ENCODE measurements at places on chromosomes 12 and 14.

DNA sequence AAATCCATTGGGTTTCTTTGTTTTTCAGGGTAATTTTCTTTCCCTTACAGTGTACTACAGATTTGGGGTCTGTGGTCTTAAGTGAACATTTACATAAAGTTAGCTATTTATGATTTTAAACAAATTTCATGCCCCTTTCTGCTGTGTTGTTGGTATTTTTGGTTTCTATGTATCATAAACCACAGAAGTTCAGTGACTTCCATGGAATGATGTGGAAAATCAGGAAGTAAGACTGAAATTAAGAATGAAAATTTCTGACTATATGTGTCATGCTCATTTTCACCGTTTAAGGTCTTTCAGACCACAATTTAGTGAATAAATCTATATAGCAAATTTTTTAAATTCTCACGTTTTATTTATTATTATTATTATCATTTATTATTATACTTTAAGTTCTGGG, 31.7 kb downstream of the ETV6 start:
- no peak for DNase-seq

- no peak for DNase-seq
These were observed 80.8 kb downstream of the MNAT1 start for GRCh38 chr14:60815371-60815770.

DNA sequence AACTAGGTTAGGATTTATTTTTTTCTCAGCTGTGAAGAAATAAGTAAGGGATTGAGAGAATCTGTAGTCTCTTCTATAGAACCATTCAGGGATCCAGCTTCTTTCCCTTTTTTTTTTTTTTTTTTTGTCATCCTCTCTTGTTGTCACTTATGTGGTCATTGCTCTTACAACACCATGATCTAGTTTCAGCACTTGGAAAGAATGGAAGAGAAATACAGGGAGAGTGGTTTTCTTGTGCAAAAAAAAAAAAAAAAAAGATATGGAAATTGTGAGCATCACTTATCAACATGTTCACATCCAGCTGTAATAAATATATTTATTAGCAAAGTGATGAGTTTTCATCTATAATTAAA, 599.3 kb downstream of the SLC6A15 start:
- DNase-seq: no peak

DNA sequence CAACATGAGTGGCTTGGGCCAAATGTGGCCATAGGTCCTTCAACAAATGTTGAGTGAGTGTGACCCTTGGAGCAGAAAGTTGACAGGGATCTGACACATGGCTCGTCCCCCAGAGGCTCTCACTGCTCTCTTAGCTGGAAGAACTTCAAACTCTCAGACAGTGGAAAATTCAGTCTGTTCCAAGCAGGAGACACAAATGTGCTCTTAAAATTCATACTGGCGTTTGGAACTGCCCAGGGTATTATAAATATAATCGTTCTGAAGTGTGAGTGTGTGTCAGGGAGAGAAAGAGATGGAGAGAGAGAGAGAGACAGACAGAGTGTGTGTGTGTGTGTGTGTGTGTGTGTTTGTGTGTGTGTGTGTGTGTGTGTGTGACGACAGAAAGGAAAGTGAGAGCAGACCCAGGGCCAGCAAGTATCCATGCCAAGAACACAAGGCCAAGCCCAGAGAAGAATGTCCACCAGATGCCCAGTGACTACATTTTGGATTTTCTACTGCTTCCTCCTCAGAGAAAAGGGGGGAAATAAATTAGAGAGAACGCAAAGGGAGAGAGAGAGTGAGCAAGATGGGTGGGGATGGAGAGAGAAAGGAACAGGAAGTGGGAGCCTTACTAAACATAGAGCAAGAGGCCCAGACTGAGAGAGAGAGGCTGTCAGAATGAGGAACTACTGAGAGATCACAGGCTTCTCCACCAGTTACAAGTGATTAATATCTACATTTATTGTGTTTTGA, 193.6 kb upstream of the NUDT4 start:
- DNase-seq: no peak
